ENCODE measurements at places on chromosomes 4 and X.

- no peak for DNase-seq
Measured at GRCh38 chr4:51831133-51831532, 11.8 kb upstream of the DCUN1D4 start.

GRCh38 chr4:14894392-14895292 is 107.6 kb upstream of the CPEB2 start:
- no peak for DNase-seq

DNA sequence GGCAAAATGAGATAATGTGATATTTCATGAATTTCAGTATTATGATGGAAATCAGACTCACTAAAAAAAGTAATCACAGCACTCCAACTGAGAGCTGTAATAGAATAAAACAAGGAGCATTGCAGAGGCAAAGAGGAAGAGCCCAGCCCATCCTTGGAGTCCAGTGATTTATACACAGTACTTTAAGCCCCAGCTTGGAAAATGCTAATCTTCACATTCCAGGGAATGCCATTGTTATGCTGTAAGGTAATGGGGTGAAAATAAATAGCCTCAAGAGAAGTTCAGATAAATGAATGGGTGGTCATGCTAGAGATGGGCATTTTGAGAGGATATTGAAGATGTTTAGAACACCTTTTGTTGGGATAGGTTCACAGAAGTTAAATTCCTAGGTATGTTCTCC is 190.3 kb upstream of the TAPT1 start:
- no peak for DNase-seq

GRCh38 chrX:41353985-41354384 is 20.0 kb downstream of the DDX3X start:
- no peak for DNase-seq

DNA sequence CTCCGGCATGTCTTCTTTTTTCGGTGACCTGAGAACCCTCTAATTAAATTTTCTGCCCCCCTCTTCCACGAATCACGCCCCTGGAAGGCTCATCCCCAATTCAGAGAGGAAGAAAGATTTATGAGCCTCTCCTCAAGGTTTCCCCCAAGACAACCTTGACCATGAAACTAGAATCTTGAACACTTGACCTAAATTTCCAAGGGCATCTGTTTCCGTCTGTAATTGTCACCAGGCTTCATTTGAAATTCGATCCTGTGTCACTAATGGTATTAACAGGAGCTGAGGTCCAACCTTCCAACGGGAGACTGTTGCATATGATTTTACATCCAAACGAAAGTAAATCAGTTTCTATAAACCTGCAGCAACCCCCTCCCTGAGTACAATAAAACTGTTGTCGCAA is 139.9 kb upstream of the ZIC3 start:
- no peak for DNase-seq

DNA sequence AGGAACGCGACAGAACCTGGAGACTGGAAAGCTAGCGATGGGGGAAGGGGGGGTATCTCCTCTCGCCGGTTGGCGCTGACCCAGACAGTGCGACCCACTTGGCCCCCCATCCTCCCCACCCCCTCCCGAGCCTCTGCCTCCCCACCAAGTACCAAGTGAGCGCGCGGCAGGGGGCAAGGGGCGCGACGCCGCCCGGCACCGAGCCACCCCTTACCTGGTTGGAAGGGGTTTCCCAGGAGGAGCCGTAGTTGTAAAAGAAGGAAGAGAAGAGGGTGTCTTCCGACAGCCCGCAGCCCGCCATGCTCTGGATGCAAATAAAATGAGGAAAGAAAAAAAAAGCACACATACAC is 112.2 kb downstream of the DHX15 start:
- no peak for DNase-seq

DNA sequence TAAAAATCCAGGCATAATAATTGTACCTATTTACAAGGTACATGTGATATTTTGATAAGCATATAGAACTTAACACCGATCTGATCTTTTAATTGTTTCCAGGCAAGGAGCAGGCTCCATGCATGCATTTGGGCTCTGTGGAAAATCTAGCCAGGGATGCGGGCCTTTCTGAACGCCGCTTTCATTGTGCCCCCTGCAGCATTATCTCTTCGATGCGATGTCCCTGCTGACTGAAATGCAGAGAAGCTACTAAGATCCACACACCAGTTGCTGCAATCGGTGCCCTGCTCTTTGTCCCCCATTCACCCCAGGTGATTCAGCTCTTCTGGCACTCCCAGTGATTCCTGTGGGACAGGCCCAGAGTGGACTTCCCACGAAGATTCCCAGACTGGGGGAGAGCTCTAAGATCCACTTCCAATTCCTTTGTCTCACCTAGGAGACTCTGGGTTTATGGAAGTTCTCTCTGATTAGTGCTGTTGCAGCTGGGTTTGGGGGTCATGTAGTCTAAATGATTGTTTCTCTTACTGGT is 254.3 kb upstream of the AGA start:
- DNase-seq, result no peak

DNA sequence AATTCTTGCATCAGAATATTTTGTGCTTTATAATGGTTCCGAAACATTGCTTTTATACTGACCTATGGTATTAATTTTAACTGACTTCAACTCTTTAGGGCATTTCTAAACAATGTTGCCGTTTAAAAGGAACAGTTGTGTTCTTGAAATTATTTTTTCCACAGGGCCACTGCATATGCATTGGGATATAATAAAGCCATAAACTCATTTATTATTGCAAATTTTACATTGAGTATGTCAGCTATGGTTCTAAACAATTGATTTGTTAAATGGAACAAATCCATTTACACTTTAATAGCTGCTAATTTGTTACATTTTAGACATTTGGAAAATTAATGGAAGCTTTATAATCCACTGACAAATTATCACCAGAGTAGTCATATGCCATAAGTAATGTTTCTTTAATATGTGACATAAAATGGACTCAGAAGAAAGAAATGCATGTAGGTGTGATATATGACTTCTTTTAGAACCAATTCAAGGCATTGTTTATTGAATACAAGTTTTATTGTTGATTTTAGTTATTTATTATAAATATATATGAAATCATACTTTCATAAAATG is 553.3 kb downstream of the TLL1 start:
- DNase-seq, result no peak

DNA sequence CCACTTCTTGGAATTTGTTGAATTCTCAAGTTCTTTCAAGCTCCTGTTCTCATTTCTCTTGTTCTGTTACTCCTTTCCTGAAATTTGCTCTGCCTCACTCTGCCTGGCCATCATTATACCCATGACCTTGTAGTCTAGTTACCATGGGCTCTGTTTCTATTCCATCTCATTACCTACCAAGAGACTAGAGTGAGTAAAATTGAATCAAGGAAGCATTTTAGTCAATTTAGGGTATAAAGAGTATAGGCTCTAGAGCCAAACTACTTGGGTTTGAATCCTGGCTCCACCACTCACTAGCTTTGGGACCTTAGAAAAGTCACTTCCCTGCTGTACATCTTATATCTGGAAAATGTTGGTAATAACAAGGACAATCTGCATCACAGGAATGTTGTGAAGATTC is 2.2 kb downstream of the ALAS2 start:
- DNase-seq, result no peak

DNA sequence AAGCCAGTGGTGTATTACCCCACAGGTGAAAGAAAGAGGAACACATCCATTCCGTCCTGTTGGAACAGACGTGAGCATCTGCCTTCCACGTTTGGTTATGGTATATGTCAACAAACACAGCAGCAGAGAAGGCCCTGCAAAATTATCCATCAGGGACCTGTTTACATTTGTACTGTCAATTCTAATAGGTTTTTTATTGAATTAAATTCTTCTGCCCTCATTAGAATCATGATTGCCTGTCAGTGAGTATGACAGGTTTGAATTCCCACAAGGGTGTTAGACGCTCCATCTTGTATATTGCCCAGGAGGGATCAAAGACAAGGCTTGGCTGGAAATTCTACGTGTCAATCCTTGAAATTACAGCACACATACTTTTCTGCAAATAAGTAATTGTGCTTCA is 339.9 kb upstream of the NOCT start:
- DNase-seq, result no peak

GRCh38 chrX:135931644-135932487 is 38.4 kb downstream of the SAGE1 start:
- DNase-seq, result peak; percentile 23

DNA sequence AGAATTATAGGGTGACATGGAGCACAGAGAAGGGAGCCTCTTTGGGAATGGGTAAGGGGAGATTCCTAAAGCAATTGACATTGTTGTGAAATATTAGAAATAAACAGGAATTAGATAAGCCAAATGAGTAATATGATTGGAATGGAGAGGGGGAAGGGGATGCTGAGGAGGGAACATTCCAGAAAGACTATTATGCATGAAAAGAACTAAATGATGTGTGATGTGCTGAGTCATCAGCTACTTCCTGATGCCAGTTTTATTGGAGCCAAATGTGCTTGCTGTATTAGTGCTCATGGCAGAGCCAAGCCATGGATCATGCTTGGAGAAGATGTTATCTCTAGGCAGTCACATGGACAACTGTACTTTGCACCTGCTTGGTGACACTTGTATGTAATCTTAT is 189.0 kb upstream of the HCCS start:
- DNase-seq, result no peak

GRCh38 chrX:115602729-115603389 is 41.9 kb downstream of the PLS3 start:
- DNase-seq, result no peak

DNA sequence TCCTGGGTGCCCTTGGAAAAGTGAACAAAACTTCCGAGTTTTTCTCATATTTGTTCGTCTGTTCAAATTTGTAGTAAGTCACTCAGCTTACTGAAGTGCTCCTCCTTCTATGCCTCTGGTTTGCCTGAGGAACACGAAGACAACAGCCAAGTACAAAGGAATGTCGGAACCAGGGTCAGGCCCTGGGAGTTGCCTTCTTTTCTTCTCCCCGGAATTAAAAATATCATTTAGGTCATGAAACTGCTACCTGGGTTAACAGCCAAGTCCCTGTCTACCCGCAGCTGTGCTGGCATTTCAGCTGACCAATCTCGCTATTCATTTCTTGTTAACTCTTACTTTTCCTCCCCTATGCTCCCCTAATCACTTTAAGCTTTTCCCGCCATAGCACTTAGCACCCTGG is 137.6 kb upstream of the TEX13D start:
- no peak for DNase-seq

Measured in GM13976 (cell line).